ENCODE measurements at places on chromosomes 5 and 9.

DNA sequence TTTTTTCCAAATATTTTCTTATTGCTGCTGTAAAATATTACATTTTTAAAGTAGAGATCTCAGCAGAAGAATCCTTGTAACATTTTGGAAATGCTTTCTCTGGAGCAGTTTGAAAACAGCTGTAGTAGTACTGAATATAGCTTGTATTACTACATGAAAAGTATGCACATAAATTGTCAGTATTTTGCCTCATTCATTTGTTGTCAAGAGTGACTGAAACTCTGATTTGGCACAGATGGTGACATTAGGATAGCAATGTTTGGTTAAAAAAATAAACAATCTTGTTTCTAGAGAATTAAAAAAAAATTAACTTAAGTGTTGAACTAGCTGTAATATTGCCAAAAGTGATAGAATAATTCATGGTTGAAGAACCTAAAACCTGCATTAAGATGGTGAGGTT lies 90.4 kb downstream of the NNT start:
- DNase-seq, result no peak

- no peak for DNase-seq
Measured at GRCh38 chr9:106019702-106020101, 325.4 kb downstream of the TMEM38B start.

- no peak for DNase-seq
Measured at GRCh38 chr5:109705596-109705995, 15.9 kb downstream of the MAN2A1 start.

- no peak for DNase-seq
Measured at GRCh38 chr9:125387861-125388524, 126.4 kb downstream of the GAPVD1 start.

Data from NCI-H2081 treated with DMSO at 0.1 percent for 48 hours (cell line).